ENCODE measurements at places on chromosomes 3 and 15. TPM values are rescaled to one million over a fixed set of nuclear protein-coding genes. Genes with fewer than 3 reads are reported as not detected.

Gene PLSCR5
- not detected for total RNA-seq

Gene TEX55
- not detected for total RNA-seq

Gene C3orf85
- total RNA-seq, result not detected

Gene MESP1
- 0.73 TPM for total RNA-seq

Gene SLC28A2
- total RNA-seq, result not detected

All from melanocyte of skin (primary cell).